Putamen (tissue), 1 donor: ENCODE measurements at places on chromosomes 16 and 17.

DNA sequence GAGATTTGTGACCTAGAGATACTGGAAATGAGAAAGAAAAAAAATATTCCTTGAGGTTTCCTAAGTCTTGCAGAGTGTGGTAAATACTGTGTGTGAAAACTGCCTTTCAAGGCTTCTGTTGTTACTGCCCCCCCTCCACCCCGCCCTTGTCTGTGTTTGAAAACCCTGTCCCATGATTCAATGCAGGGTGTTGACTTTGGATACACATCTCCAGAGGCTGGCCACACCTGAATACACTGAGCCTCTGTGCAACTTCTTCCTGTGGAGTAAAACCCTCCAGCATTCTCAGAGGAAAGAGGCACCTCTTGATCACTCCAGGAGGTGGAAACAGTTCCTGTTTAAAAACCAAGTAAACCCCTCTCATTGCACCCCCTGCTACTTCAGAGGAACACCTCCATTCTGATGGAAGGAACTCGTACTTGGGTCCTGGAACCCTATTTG is 123.0 kb upstream of the CACNG5 start:
- no peak for DNase-seq

DNA sequence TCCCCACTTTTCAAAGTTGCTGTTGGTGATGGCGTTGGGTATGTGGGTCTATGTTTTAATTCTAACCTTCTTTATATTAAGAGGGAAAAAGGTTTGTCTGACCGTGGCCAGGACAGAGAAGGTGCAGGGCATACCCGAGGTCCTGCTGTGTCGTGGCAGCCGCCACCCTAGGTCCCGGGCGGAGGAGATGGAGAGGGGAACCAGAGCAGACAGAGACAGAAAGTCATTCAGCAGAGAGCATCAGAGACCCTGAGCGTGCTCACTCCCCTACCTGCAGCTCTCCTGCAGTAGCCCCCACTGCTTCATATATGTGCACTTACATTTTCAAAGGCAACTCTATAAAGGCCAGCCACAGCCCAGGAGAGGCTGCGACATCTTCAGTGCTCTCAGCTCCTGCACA is 327.2 kb upstream of the TNRC6C start:
- DNase-seq = no peak

GRCh38 chr17:1183171-1183873 is 3.5 kb upstream of the ABR start:
- no peak for DNase-seq

- no peak for DNase-seq
Observed at GRCh38 chr17:3539881-3540540, 17.6 kb downstream of the TRPV3 start.

DNA sequence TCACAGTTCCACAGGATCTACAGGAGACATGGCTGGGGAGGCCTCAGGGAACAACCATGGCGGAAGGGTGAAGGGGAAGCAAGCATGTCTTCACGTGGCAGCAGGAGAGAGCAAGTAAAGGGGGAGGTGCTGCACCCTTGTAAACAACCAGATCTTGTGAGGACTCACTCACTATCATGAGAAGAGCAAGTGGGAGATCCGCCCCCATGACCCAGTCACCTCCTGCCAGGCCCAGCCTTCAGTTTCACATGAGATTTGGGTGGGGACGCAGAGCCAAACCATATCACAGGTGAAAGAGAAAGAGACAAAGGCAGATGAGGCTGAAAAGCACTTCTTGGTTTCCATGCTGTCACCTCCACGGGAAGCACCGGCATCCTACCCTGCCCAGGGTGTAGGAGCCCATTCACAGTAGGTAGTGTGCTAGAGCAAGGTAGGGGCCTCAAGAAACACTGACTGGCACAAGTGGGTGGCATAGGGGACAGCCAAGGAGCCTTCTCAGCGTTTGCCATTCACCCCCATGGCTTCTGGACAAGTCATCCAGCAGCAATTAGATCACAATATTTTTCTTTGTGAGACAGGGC is 6.6 kb downstream of the NARF start:
- DNase-seq = no peak

- DNase-seq = no peak
Observed at GRCh38 chr16:85089525-85089924, 22.7 kb downstream of the CIBAR2 start.

DNA sequence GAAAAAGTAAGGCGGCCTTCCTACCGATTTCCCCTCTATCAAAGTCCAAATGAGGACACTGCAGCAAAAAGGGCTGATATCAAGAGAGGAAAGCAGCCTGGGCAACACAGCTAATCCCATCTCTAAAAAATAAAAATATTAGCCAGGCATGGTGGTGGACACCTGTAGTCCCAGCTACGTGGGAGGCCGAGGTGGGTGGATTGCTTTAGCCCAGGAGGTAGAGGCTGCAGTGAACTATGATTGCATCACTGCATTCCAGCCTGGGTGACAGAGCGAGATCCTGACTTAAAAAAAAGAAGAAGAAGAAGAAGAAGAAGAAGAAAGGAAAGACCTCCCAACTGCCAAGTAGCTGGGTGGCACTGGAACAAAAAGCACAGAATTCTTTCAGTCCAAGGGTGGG is 14.4 kb downstream of the CACNB1 start:
- no peak for DNase-seq

- DNase-seq = peak; percentile 60
Observed at GRCh38 chr17:43846221-43846712, 709 bp upstream of the CD300LG start.

GRCh38 chr17:40323391-40324381 is 14.7 kb downstream of the RARA start:
- DNase-seq = no peak

- DNase-seq = no peak
Observed at GRCh38 chr17:13016881-13017654, 759 bp downstream of the ELAC2 start.

DNA sequence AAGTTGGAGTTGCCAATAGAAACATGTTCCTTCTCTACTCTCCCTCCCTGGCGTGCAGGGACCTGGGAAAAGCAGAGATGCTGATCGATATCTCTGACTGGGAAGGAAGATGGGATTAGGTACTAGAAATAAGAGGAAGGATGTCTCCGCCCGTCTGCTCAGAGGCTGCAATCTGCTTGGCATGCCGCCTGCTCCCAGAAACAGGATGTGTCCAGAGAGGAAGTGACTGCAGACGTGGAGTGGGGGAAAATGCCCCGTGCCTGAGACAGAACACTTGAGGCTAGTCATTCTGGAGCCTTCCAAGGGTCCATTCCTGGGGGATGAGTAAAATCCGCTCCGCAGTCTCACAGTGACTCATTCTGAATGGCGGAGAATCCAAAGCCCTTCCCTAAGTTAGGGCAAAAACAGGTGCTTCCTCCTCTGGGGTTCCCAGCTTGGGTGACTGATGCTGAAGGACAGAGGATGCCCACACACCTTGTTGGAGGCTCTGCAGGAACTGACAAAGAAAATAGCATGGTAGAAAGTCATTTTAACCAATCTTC is 45.0 kb upstream of the SMURF2 start:
- peak; percentile 33 for DNase-seq
